ENCODE measurements at places on chromosomes 16 and 17. TPM values are rescaled to one million over a fixed set of nuclear protein-coding genes. Genes with fewer than 3 reads are reported as not detected.

KRT14 gene
- total RNA-seq, result 0.20 TPM

GRAP gene
- 0.26 TPM for total RNA-seq

RNF112 gene
- 0.52 TPM for total RNA-seq

MYH13 gene
- total RNA-seq, result not detected

NTN1 gene
- total RNA-seq, result 0.50 TPM

TMEM94 gene
- 41.1 TPM for total RNA-seq

TP53TG3B gene
- not detected for total RNA-seq

DPEP2 gene
- total RNA-seq, result not detected

KCNH4 gene
- total RNA-seq, result 0.43 TPM

TBC1D3I gene
- 0.29 TPM for total RNA-seq

NTN3 gene
- not detected for total RNA-seq

UTS2R gene
- not detected for total RNA-seq

KRT9 gene
- not detected for total RNA-seq

RNF157 gene
- 8.7 TPM for total RNA-seq

SEPTIN12 gene
- not detected for total RNA-seq

ARL5C gene
- not detected for total RNA-seq

CARHSP1 gene
- 151 TPM for total RNA-seq

SALL1 gene
- total RNA-seq, result 0.28 TPM

AOC3 gene
- total RNA-seq, result 1.5 TPM

KRT25 gene
- not detected for total RNA-seq

PAFAH1B1 gene
- total RNA-seq, result 214 TPM

TMIGD1 gene
- total RNA-seq, result not detected

NKD1 gene
- total RNA-seq, result 0.30 TPM

CALCOCO2 gene
- total RNA-seq, result 68.9 TPM

OTOP2 gene
- 0.17 TPM for total RNA-seq

KRTAP4-3 gene
- total RNA-seq, result not detected

TMC5 gene
- 8.0 TPM for total RNA-seq

NPW gene
- total RNA-seq, result 1.2 TPM

PABPN1L gene
- total RNA-seq, result not detected

SOCS7 gene
- 17.2 TPM for total RNA-seq

PPL gene
- total RNA-seq, result 2.6 TPM

NPIPB2 gene
- total RNA-seq, result 2.9 TPM

Data from A549 treated with DMSO at 1 μM for 4 hours (cell line).